ENCODE measurements at places on chromosomes 11 and 22.

DNA sequence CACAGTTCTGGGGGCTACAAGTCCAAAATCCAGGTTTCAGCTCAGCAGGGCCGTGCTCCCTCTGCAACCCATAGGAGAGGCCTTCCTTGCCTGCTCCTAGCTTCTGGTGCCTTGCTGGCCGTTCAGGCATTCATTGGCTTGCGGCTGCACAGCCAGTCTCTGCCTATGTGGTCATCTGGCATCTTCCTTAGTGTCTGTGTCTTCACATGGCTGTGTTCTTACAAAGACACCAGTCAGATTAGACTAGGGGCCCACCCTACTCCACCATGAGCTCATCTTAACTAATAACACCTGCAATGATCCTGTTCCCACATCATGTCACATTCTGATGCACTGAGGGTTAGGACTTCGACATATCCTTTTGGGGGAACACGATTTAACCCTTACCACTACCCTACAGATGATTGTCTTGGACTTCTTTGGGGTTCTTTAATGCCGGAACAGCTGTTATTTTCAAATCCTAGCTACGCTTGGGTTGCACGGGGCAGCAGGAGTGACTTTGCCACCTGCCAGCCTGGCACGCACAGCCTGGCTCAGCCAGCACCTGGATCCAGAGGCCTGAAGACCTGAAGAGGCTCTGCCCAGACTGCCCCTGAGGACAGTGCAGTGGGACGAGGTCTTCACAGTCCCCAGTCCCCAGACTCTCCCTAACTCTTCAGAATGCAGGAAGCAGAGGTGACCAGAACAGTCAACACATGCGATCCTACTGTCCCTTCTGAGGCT, 7.7 kb upstream of the NEAT1 start:
- no peak for DNase-seq

- no peak for DNase-seq
Measured at GRCh38 chr11:65606876-65607613, 7.0 kb downstream of the MAP3K11 start.

- no peak for DNase-seq
Measured at GRCh38 chr11:85809191-85809590, 1.8 kb downstream of the SYTL2 start.

DNA sequence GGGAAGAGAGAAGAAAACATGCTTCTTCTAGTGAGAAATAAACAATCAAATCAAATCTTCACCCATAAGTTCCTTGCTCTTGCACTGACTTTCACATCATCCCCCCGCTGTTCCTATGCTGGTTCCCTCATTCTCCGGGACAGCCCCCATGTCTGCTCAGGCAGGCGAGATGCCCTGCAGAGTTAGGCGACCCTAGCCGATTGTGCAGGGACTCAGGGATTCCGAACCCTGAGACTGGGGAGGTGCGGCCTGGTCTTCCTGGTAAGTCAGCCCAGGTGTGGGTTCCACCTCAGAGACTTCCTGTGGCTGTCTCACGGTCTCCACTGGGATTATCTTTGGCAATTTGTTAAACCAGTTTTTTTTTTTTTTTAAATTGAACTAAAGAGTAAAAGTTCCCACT, 6.6 kb downstream of the TTC38 start:
- no peak for DNase-seq

GRCh38 chr11:81725701-81726100, 1008.0 kb downstream of the FAM181B start:
- DNase-seq, result no peak
